ENCODE measurements at places on chromosomes 4 and X. TPM values are rescaled to one million over a fixed set of nuclear protein-coding genes. Genes with fewer than 3 reads are reported as not detected.

Gene SPATA18
- total RNA-seq, result 2.9 TPM

Gene RTL9
- total RNA-seq, result 0.09 TPM

DNA sequence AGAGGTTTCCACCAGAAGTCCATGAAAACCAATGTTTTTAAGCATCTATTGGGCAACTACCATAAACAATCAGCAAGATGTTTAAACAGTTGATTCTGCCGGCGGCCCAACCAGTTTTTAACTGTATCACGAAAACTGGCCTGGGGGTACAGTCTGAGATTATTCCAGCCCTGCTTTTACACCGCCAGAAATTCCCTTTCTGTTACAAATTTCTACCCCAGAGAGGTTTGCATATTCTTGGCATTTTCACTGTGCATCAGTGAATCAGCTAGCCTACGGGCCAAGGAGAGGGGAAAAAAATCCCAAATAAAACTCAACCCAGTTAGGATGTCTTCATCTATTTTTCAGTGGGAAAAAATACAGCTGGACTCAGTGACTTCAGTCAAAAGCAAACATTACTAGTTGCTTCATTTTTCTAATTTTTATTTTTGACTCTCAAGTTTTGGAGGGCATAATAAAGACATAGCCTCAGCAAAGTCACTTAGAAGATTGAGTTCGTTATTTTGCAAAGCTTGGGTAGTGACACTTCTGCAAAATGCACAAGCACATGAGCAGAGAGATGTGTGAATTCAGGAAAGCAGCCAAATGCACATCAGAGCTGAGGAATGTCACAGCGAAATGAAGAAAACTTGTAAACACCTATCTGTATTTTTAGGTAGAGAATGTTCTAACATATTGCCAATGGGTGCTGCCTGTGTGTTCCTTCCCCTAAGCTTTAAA, 167.8 kb upstream of the GK2 start:
- no peaks in the 10 kb centered on the region for H3K27me3 ChIP-seq
- no peak overlapping the region for H3K27ac ChIP-seq
- no peaks in the 10 kb centered on the region for H3K36me3 ChIP-seq
- no peak overlapping the region for H3K4me3 ChIP-seq
- H3K4me1 ChIP-seq, result no peaks in the 10 kb centered on the region

DNA sequence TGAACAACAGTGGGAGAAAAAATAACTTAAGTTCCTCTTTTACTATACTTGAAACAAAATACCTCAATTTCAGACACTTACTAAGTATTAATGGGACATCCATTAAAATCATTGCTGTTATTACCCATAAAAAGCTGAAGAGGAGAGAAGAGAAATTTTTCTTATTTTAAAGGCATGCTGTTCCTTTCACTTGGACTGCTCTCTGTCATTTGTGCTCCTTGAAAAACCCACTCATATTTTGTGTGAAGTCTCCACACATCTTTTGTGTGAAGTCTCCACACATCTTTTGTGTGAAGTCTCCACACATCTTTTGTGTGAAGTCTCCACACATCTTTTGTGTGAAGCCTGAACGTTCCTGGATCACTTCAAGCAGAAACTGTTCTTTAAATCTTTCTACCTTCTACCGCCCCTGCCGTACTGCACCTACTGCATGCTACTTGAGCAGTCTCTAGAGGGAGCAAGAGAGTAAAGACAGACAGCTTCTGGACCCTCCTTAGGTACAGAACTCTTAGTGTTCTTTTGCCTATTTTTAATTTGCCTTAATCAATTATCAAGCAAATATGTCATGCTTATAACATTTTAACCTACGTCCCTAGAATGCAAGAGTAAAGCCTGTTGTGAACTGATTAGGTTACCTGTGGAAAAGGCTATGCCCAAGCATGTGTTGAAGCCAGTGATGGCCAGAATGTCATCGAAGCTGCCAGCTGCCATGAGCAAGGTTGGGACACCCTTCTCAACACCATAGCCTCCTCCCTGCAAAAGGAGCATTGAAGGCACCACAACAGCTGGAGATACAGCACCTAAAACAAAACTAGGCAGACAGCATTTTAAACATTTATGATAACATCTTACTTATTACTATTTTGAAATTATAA, 27.1 kb upstream of the SLC9B1 start:
- H3K27ac ChIP-seq, result no peak overlapping the region
- H3K36me3 ChIP-seq, result peaks cover 11% of the 10 kb centered on the region
- no peaks in the 10 kb centered on the region for H3K4me1 ChIP-seq
- no peak overlapping the region for H3K4me3 ChIP-seq
- no peak for DNase-seq
- no peaks in the 10 kb centered on the region for H3K27me3 ChIP-seq

GRCh38 chrX:11585174-11585573, 80.5 kb downstream of the ARHGAP6 start:
- no peak overlapping the region for H3K4me3 ChIP-seq
- H3K36me3 ChIP-seq, result no peaks in the 10 kb centered on the region
- peaks cover 6% of the 10 kb centered on the region for H3K27me3 ChIP-seq
- no peaks in the 10 kb centered on the region for H3K4me1 ChIP-seq

DNA sequence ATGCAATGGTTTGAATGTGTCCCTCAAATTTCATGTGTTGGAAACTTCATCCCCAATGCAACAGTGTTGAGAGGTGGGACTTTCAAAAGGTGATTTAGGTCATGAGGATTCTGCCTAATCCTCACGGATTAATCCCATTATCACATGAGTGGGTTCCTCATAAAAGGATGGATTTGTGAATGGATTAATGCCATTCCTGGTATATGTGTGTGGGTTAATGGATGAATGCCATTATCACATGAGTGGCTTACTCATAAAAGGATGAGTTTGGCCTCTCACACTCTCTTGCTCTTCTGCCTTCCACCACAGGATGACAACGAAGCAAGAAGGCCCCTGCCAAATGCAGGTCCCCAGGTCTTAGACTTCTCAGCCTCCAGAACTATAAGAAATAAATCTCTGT, 30.5 kb upstream of the NEUROG2 start:
- no peak overlapping the region for H3K27ac ChIP-seq
- H3K4me3 ChIP-seq, result no peak overlapping the region
- DNase-seq, result no peak
- H3K36me3 ChIP-seq, result no peaks in the 10 kb centered on the region

GRCh38 chr4:116952530-116953136, 132.7 kb downstream of the TRAM1L1 start:
- no peak for DNase-seq
- H3K27me3 ChIP-seq, result no peaks in the 10 kb centered on the region
- no peaks in the 10 kb centered on the region for H3K4me1 ChIP-seq
- H3K36me3 ChIP-seq, result no peaks in the 10 kb centered on the region
- no peak overlapping the region for H3K4me3 ChIP-seq

- no peaks in the 10 kb centered on the region for H3K36me3 ChIP-seq
- H3K4me1 ChIP-seq, result no peaks in the 10 kb centered on the region
- no peak overlapping the region for H3K4me3 ChIP-seq
- H3K27me3 ChIP-seq, result no peaks in the 10 kb centered on the region
- no peak overlapping the region for H3K27ac ChIP-seq
These were observed 81.8 kb upstream of the WDR1 start for GRCh38 chr4:10198365-10198764.

DNA sequence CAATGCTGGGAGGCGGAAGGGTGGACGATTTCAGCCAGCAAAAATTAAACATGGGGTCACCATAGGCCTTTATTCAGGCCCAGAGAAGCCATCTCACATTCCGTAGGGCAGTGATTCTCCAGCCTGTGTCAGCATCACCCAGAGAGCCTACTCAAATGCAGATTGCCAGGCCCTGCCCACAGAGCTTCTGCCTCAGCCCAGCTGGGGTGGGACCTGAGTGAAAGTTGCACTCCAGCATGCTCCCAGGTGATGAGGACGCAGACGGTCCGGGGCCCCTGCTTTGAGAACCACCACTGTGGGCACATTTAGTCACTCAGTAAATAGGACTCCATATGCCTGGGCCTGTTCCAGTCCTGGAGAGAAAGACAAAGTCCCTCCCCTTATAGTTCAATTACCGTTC, 12.4 kb upstream of the C4orf50 start:
- H3K4me3 ChIP-seq, result no peak overlapping the region
- DNase-seq, result no peak
- no peaks in the 10 kb centered on the region for H3K4me1 ChIP-seq
- no peaks in the 10 kb centered on the region for H3K36me3 ChIP-seq
- no peaks in the 10 kb centered on the region for H3K27me3 ChIP-seq
- no peak overlapping the region for H3K27ac ChIP-seq

GRCh38 chr4:151409470-151410313, 716 bp downstream of the FHIP1A start:
- peak; percentile 30 for DNase-seq
- H3K27ac ChIP-seq, result peak overlapping the region; percentile 57
- no peaks in the 10 kb centered on the region for H3K36me3 ChIP-seq
- peak overlapping the region; percentile 71 for H3K4me3 ChIP-seq
- H3K4me1 ChIP-seq, result no peaks in the 10 kb centered on the region

- H3K36me3 ChIP-seq, result no peaks in the 10 kb centered on the region
- no peaks in the 10 kb centered on the region for H3K4me1 ChIP-seq
- no peak for DNase-seq
- H3K27ac ChIP-seq, result no peak overlapping the region
- no peaks in the 10 kb centered on the region for H3K27me3 ChIP-seq
These were observed 117.7 kb upstream of the PNPLA4 start for GRCh38 chrX:8044947-8045346.

DNA sequence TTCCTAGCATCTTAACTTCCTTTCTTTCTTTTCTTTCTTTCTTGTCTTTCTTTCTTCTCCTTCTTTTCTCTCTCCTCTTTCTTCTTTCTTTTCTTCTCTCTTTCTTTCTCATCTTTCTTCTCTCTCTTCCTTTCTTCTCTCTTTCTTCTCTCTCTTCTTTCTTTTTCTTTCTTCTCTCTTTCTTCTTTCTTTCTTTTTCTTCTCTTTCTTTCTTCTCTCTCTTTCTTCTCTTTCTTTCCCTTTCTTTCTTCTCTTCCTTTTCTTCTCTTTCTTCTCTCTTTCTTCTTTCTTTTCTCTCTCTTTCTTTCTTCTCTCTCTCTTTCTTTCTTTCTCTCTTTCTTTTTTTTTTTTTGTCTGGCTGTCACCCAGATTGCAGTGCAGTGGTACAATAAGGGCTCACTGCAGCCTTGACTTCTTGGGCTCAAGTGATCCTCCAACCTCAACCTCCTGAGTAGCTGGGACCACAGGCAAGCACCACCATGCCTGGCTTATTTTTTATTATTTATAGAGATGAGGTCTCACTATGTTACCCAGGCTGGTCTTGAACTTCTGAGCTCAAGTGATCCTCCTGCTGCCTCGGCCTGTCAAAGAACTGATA, 17.5 kb downstream of the NMU start:
- no peaks in the 10 kb centered on the region for H3K36me3 ChIP-seq
- DNase-seq, result no peak
- H3K27me3 ChIP-seq, result no peaks in the 10 kb centered on the region
- H3K4me1 ChIP-seq, result no peaks in the 10 kb centered on the region

All from right lobe of liver (tissue), 6 donors.